ENCODE measurements at places on chromosomes 11 and 22. TPM values are rescaled to one million over a fixed set of nuclear protein-coding genes. Genes with fewer than 3 reads are reported as not detected.

Gene NRIP3
- polyA plus RNA-seq = 1.8 TPM

Gene OR2AG1
- not detected for polyA plus RNA-seq

Gene HNRNPUL2
- 92.8 TPM for polyA plus RNA-seq

Gene TPBGL
- 0.06 TPM for polyA plus RNA-seq

Gene RASL10A
- 0.32 TPM for polyA plus RNA-seq

Gene DPAGT1
- polyA plus RNA-seq = 59.4 TPM

Gene OR51E2
- 1.3 TPM for polyA plus RNA-seq

Gene TYR
- 0.09 TPM for polyA plus RNA-seq

Gene DNHD1
- polyA plus RNA-seq = 7.3 TPM

Gene MS4A1
- polyA plus RNA-seq = 0.31 TPM

Gene C11orf65
- polyA plus RNA-seq = 2.1 TPM

Gene OR8H2
- not detected for polyA plus RNA-seq

Gene FXYD6
- polyA plus RNA-seq = 131 TPM

Gene ST14
- polyA plus RNA-seq = 22.9 TPM

Gene SERHL2
- 9.8 TPM for polyA plus RNA-seq

Gene HPX
- polyA plus RNA-seq = 4.2 TPM

Gene MFRP
- polyA plus RNA-seq = not detected

Gene TREH
- polyA plus RNA-seq = 0.90 TPM

Gene GPHA2
- 2.4 TPM for polyA plus RNA-seq

Gene HEPHL1
- 0.20 TPM for polyA plus RNA-seq

Gene OR8A1
- polyA plus RNA-seq = 0.03 TPM

Gene GLB1L2
- polyA plus RNA-seq = 20.9 TPM

Gene APOA1
- polyA plus RNA-seq = 94.7 TPM

Gene ASPHD2
- polyA plus RNA-seq = 3.3 TPM

Gene PNPLA5
- polyA plus RNA-seq = 0.07 TPM

Gene GUCY1A2
- polyA plus RNA-seq = 3.3 TPM

Gene PTPRJ
- polyA plus RNA-seq = 24.5 TPM

Gene OR4A47
- polyA plus RNA-seq = not detected

Gene LGALS12
- 0.17 TPM for polyA plus RNA-seq

Gene OR2AT4
- 0.03 TPM for polyA plus RNA-seq

Gene SLC17A6
- polyA plus RNA-seq = 0.03 TPM

Gene NXPE2
- polyA plus RNA-seq = 0.26 TPM

Gene DDX25
- polyA plus RNA-seq = 4.3 TPM

Gene PRDM10
- 9.8 TPM for polyA plus RNA-seq

Gene GP1BB
- 7.0 TPM for polyA plus RNA-seq

Gene KCTD14
- 13.3 TPM for polyA plus RNA-seq

Gene LINC01488
- polyA plus RNA-seq = 0.09 TPM

Gene VPREB1
- polyA plus RNA-seq = 0.49 TPM
